Activated CD4-positive, alpha-beta T cell treated with anti-CD3 and anti-CD28 coated beads, Interleukin-2, amount 50 U/mL, for 24 hours (primary cell): ENCODE measurements at places on chromosomes 2 and 18.

DNA sequence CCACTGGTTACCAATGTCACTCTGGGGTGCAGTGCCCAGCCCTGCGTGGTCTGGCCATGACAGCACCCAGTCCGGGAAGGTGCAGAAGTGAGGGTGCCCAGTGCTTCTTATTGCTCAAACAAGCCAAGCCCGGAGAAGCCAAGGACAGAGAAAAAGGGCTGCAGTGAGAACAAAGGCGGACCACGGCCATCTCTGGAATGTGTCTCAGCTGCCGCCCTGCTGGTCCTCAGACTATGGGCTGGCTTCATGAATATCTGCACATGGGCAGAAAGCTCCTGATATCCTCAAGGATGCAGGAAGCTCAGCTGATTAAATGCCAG lies 28.7 kb downstream of the COPS9 start:
- no peak for DNase-seq

- DNase-seq: no peak
These were observed 67.6 kb downstream of the CRIM1 start for GRCh38 chr2:36423172-36423571.

DNA sequence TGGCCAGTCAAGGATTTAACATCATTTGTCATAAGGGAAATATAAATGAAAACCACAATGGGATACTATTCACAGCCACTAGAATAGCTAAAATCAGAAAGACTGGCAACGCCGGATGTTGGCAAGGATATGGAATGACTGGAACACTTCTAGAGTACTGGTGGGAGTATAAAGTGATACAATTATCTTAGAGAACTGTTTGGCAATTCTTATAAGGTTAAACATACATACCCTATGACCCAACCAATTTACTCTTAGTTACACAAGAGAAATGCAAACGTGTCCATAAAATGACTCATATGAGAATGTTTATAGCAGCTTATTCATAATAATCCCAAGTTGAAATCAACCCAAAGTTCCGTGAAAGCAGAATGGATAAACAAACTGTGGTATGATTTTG lies 35.1 kb downstream of the MAPK4 start:
- no peak for DNase-seq

- DNase-seq: no peak
These were observed 37.2 kb downstream of the STEAP3 start for GRCh38 chr2:119260646-119261492.

DNA sequence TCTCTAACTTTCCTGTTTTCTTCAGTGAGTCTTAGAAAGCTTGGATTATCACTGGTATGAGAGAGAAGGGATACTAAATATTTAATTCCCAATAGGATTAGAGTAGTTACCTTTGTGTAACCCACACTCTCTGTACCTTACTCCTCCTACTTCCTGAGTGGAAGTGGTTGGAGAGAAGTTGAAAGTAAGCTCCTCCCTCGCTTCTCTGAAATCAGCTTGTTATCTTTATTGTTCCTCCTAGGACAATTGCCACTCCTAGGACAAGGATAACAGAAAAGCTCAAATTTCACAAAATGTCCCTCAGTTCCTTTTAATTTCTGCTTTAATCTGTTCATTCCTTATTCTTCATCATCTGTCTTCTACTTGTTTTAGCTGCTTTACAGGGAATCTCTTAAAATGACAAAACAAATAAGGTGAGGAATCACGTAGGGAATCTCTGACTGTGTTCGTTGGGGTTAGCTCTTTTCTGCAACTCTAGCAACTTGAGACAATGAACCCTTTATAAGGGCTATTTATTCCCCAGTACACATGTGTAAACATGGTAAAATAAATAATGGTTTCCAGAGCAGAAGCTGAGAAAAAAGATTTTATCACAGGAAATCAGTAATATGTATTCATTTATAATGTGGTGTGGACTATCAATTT lies 8.6 kb downstream of the ITPRID2 start:
- DNase-seq: no peak

GRCh38 chr2:232211743-232212686 lies 166.5 kb upstream of the ALPP start:
- DNase-seq: no peak

DNA sequence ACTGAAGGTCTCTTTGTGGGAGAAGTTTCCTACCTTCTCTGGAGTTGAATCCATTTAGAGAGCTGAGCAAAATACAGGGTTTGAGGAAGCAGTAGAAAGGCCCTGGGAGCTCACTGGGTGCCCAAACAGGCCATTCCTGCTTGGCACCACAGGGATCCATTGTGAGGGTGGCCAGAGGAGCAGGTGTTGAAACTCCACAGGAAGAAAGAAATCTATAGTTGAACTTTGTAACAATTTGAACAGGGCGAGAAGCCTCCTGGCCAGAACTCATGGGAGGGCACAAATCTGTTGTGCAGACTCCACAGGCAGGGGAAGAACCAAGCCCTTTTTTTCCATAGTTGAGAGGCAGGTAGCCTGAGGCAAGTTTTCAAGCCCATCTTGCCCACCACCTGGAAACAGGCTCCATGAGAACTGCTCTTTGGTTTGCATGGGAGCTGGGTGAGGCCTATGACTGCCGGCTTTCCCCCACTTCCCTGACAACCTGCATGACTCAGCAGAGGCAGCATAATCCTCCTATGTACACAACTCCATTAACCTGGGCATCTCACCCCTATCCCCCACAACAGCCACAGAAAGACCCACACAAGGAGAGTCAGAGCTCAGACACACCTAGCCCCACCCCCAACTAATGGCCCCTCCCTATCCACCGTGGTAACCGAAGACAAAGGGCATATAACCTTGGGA lies 1053.0 kb downstream of the TSN start:
- no peak for DNase-seq

DNA sequence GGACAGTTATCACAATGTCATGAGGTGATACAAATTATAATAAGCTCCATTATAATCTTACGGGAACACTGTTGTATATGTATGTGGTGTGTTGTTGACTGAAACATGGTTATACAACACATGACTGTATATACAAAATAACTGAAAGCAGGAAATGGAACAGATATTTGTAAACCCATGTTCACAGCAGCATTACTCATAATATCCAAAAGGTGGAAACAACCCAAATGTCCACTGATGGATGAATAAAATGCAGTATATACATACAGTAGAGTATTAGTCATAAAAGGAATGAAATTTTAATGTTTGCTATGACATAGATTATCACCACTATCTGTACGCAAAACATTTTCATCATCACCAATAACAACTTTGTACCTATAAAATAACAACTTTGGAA lies 107.3 kb downstream of the USP34 start:
- DNase-seq: no peak

DNA sequence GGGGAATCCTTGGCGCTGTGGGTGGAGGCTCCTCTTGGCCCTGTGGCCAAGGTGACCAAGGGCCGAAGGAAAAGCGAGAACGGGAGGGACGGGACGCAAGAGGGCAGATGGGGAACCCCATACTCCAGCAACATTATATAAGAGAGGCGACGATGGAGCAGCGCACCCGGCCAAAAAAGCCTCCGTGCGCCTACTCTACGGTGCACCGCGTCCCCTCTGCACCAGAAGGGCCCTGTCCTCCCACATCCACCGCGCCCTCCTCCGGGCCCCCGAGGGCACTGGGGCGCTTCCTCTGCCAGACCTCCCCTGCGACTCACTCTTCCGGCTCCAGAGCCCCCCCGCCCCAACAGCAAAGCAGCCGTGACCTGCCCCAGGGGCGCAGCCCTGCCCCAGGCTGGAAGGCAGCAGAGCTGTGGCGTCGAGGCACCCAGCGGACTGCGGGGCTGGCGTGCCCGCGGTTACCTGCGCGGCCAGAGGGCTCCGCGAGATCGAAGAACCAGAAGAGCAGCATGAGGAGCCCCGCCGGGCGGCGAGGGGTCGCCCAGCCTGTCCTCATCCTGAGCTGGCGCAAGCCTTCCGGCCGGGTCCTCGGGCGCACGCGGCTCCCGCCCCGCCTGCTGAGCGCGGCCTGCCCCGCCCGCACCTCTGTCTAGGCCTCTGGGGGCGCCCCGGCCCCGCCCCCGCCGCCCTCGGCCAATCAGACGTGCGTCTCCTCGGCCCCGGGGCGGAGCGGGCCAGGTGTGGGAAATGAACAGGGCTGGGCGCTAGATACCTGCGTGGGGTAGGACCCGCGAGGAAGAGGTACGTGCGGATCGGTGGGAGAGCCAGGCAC lies 106.3 kb upstream of the CD302 start:
- peak; percentile 59 for DNase-seq

DNA sequence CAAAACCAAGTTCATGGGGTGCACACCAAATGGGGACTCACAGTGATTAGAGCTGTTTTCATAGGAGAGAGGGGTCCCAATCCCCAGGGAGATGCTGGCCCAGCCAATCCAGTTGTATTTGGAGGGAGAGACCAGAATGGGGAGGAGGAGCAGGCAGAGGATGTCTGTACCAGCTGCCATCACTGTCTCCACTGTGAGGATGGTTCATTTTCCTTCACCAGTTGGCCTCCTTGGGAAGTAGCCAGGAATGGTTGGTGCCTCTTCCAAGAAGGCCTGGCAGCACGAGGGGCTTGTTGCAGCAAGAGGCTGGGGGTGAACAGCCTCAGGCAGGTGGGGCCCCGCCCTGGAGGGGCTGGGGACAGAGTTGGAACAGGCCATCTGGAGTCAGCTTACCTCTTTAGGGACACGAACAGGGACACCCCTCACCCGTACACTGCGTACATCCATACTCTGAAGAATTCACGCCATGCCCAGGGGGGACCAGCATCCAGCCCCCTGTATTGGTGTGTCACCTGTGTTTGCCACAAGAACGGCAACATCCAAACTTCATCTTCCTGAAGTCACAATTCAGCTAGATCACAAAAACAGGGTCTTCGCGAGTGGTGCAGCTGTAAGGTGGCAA lies 161.7 kb upstream of the ZNF236 start:
- no peak for DNase-seq

DNA sequence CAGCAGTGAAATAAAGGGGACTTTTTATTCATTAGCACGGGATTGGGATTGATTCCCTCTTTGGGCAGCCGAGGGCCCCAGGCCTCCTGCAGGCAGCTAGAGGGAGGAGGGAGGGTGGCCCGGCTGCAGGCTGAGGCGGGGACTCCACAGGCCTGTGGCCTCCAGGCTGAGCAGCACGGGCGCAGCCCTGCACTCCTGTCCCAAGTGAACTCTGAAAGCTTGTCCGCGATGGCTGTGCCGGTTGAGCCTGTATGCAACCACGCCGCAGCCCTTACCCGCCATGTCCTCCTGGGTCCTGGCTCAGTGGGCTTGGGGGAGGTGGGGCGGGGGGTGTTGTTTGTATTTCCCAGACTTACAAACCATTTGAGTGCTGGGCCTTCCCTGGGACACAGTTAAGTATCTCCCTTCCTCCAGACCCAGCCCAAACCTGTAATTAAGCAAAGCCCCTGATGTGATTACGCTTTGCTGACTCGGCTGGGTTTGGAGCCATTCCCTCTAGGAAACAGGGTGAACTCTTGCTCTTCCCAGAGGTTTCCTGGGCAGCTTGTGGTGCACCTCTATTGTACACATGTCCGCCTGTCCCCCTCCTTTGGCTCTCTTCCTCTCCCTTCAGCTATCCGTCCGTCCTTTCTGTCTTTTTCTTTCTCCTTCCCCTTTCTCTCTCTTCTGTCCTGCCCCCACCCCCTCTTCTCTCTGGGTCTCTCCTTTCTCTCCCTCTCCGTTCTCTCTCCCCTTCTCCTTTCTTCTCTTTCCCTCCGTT lies 5.3 kb downstream of the GLI2 start:
- DNase-seq: no peak

- no peak for DNase-seq
These were observed 15.1 kb upstream of the ST3GAL5 start for GRCh38 chr2:85903849-85904248.

DNA sequence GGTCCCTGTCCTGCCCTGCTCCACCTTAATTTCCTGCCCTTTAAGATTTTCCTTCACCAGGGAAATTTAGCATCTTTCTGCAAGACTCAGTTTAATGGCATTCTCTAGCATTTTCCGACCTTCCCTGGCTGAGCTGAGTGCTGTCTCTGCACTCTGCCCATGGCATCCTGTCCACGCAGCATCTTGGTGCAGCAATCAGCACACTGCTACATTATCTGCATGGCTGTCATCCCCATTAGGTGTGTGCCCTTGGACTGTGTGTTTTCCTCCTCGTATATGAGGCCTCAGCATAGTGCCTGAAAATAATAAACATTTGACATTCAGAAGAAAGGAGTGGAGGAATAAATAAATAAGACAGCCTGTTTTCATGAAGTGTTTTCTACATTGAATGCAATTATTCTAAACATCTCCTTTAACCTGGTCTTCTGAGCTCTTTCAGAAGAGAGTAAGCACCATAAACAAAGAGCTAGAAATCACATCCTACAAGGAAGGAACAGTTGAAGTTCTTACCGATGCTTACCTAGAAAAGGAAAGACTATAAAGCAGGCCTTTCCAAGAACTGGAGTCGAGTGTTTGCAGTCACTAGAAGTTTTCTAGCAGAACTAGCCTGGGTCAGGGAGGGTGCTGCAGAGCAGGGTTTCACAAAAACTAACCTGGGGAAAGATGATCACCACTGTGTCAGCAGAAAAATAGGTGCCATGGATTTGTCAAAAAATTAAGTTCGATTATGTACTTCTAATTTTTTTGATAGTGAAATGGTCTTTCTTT lies 131.4 kb upstream of the ITGB6 start:
- DNase-seq: no peak

DNA sequence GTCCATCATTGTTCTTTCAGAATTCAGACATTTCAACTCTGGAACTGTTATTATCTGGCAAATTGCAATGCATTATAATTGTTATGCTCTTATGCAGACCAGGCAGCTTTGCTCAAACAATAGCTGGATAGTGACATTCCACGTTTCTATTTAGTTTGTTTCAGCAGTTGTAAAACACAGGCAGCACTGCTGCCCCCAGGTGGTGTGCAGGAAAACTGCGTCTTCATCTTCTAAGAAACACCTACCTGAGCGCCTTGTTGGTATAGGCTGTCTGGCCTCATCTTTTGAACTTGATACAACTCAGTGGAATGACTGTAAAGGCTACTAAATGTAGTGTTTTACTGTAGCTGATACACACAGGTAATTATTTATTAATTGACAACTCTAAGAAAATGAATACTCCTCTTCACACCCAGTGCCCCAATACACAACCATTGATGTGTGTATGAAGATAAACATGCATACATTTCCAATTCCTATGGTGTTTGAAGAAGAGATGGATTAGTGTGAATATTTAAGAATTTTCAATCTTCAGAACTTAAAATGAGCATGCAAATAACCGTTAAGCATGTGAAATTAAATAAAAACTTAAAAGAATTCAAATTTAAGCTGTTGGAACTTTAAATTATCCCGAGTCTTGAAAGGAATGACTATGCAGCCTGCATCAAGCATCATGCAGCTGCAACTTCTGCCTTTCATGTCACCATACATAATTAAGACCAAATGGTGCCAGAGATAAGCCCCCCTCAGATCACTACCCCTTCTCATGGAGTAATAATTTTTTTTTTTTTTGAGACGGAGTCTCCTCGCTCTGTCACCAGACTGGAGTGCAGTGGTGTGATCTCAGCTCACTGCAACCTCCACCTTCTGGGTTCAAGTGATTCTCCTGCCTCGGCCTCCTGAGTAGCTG lies 85.6 kb downstream of the CD8B2 start:
- no peak for DNase-seq

DNA sequence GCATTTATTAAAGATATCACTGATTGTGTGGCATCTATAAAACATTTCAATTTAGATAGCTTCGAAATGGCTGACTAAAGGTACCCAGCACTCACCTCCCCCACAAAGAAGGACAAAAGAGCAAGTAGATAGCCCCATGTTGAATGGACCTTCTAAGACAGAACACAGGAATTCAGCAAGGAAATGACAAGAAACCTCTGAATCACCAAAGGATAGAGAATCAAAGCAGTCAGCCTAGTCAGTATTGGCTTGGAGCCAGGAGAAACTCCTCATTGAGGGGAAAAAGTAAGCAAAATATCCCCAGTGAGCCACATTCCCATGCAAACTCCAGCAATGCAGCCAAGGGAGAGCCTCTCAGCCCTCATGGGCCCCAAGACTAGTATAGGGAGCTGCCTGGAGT lies 113.7 kb downstream of the BARD1 start:
- no peak for DNase-seq

- no peak for DNase-seq
These were observed 45.2 kb downstream of the NCK2 start for GRCh38 chr2:105789745-105790460.
